Naive B cell (primary cell): ENCODE measurements at places on chromosomes 11 and 22. TPM values are rescaled to one million over a fixed set of nuclear protein-coding genes. Genes with fewer than 3 reads are reported as not detected.

The MEI1 gene
- 78.1 TPM for polyA plus RNA-seq

The CABP4 gene
- 2.1 TPM for polyA plus RNA-seq

The SHANK3 gene
- polyA plus RNA-seq: not detected

The TEX54 gene
- 3.2 TPM for polyA plus RNA-seq

The RAG2 gene
- polyA plus RNA-seq: not detected

The OR9Q1 gene
- polyA plus RNA-seq: not detected

The FXYD6 gene
- not detected for polyA plus RNA-seq

The MMP8 gene
- polyA plus RNA-seq: not detected

The RFPL2 gene
- polyA plus RNA-seq: not detected

The B4GALNT4 gene
- not detected for polyA plus RNA-seq

The DEPDC7 gene
- not detected for polyA plus RNA-seq

GRCh38 chr11:120389693-120390584, 53.7 kb downstream of the ARHGEF12 start:
- DNase-seq: no peak
- H3K27me3 ChIP-seq: peaks cover 23% of the 10 kb centered on the region
- no peaks in the 10 kb centered on the region for H3K4me1 ChIP-seq
- no peak overlapping the region for H3K27ac ChIP-seq

DNA sequence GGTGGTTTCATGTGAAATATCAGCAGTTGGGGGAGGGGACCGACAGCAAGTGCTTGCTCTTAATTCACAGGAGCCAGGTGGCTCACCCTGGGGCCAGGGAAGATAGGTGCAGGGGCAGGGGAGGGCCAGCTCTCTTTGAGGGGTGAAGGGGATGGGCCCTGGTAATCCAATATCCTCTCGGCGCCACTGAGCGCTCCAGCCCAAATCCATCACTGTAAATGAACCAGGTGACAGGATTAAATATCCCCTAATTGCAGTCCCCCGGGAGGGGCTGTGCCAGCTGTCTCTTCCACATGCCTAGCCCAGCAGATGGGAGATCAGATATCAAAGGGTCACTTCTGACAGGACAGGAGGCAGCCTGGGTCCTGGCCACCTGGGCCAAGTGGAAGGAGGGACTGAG, 531.8 kb upstream of the CADM1 start:
- H3K4me1 ChIP-seq: no peaks in the 10 kb centered on the region
- DNase-seq: no peak
- H3K36me3 ChIP-seq: no peaks in the 10 kb centered on the region
- no peak overlapping the region for H3K4me3 ChIP-seq

GRCh38 chr22:49148895-49149418, 678.7 kb downstream of the BRD1 start:
- H3K27me3 ChIP-seq: peaks cover 21% of the 10 kb centered on the region
- H3K27ac ChIP-seq: no peak overlapping the region
- no peaks in the 10 kb centered on the region for H3K4me1 ChIP-seq
- no peak for DNase-seq

DNA sequence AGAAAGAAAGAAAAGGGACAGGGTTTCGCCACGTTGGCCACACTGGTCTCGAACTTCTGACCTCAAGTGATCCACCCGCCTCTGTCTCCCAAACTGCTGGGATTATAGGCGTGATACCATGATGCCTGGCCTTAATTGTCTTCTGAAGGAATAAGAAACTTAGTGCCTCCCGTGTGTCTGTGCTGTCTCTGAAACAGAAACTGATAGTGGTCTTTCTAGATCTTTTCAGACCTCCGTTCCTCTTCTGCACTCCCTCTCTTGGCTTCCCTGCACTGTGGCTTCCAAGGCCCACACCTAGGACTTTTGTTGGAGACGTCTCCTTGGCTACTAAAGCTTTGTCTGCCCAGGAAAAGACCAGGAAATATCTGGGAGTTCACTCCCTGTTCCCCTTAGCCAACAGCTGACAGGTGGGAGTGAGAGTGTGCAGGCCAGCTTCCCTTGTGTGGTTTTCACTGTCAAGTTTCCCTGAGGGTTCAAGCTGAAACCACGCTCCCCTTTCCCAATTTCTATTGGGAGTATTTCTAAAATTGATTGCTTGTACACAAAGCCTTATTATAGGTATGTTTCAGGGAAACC, 10.1 kb upstream of the HTR3B start:
- H3K4me3 ChIP-seq: no peak overlapping the region
- H3K27ac ChIP-seq: peak overlapping the region; percentile 75
- DNase-seq: no peak
- no peaks in the 10 kb centered on the region for H3K27me3 ChIP-seq
- peaks cover 18% of the 10 kb centered on the region for H3K4me1 ChIP-seq
- no peaks in the 10 kb centered on the region for H3K36me3 ChIP-seq

DNA sequence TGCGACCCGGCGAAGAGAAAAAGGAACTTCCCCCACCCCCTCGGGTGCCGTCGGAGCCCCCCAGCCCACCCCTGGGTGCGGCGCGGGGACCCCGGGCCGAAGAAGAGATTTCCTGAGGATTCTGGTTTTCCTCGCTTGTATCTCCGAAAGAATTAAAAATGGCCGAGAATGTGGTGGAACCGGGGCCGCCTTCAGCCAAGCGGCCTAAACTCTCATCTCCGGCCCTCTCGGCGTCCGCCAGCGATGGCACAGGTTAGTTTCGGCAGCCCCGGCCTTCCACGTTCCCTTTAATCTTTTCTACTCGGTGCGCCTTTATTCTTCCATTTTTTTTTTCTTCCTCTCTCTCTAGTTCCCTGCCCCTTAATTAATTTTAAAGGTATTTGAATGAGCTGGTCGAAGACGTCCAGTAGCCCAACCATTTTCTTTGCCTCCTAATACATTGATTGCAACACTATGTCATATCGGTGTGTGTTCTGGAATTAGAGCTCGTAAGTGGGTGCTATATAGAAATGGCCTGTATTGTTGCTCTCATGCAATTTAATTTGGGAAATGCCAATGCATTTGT, 537 bp downstream of the EP300 start:
- peaks cover 38% of the 10 kb centered on the region for H3K4me1 ChIP-seq
- DNase-seq: peak; percentile 48
- no peaks in the 10 kb centered on the region for H3K27me3 ChIP-seq
- H3K27ac ChIP-seq: peak overlapping the region; percentile 98
- H3K4me3 ChIP-seq: peak overlapping the region; percentile 95
- peaks cover 6% of the 10 kb centered on the region for H3K36me3 ChIP-seq

DNA sequence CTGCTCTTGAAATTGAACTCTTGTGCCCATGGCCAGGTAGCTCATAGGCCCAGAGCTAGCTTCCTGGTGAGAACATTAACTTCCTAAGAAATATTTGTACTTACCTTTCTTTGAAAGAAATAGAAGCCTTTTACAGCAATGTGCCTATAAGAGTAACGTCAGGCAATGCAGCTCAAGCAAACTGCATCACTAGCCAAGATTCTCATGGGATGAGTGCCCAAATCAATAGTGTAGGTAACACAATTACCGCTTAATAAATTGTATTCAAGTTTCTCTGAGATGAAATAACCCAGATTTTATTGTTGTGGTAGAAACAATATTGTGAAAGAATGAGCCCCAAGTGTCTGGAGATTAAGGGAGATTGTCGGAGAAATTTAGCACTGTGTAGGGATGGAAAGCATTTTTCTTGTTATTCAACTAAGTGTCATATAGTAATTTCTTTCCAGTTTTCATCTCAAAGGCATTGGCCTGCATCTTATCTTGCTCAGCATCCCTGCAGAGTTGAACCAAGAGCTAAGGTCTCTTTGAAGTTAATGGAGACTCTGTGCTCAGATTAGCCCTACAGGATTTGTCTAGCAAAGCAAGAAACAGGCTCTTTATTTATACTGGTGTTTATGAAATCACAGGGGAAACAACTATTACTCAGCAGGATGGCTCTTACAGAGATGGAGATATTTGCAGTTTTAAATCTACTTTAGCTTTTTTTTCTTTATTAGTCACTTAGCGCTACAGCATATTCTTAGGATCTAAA, 321.0 kb upstream of the PDGFD start:
- no peak overlapping the region for H3K4me3 ChIP-seq
- no peaks in the 10 kb centered on the region for H3K36me3 ChIP-seq
- DNase-seq: no peak
- no peak overlapping the region for H3K27ac ChIP-seq

- peaks cover 19% of the 10 kb centered on the region for H3K27me3 ChIP-seq
- no peak overlapping the region for H3K27ac ChIP-seq
- no peak for DNase-seq
- peaks cover 3% of the 10 kb centered on the region for H3K36me3 ChIP-seq
- H3K4me1 ChIP-seq: no peaks in the 10 kb centered on the region
These were observed 58.2 kb downstream of the MYEOV start for GRCh38 chr11:69352166-69352565.

GRCh38 chr11:64608046-64608445, 17.0 kb downstream of the SLC22A12 start:
- H3K27ac ChIP-seq: no peak overlapping the region
- peaks cover 3% of the 10 kb centered on the region for H3K4me1 ChIP-seq
- DNase-seq: no peak
- no peaks in the 10 kb centered on the region for H3K36me3 ChIP-seq

DNA sequence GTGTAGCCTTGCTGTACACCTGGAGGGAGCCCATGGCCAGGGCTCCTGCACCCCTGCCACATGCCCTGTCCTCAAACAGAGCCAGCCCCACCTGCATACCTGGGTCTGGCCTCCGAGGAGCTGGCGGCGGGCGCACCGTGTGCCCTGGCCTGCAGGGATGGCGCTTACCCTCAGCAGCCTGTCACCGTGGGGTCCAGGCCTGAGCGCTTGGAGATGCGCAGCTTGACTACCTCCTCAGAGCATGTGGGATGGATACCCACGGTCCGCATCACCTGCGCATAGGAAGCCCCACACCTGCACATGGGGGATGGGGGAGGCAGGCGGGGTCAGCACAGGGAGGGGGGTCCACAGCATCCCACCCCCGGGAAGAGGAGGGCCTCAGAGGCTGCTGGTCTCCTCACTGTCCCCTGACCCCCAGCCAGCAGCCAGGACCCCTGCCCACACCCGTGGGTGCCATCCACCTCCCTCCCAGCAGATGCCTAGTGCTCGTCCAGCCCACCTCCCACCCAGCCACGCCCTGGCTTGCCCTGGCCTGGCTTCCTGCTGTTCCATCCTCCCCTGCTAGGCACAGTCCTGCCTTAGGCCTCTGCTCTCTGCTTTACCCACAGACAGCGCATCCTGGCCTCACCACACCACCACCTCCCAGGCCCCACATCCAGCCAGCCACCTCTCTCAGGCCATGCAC, 22.4 kb upstream of the GNB1L start:
- no peaks in the 10 kb centered on the region for H3K36me3 ChIP-seq
- no peak for DNase-seq
- no peaks in the 10 kb centered on the region for H3K4me1 ChIP-seq
- no peaks in the 10 kb centered on the region for H3K27me3 ChIP-seq
- H3K4me3 ChIP-seq: no peak overlapping the region
- peak overlapping the region; percentile 61 for H3K27ac ChIP-seq

- no peak for DNase-seq
- H3K27ac ChIP-seq: no peak overlapping the region
- no peaks in the 10 kb centered on the region for H3K36me3 ChIP-seq
- no peak overlapping the region for H3K4me3 ChIP-seq
- H3K4me1 ChIP-seq: no peaks in the 10 kb centered on the region
These were observed 413.7 kb upstream of the FAT3 start for GRCh38 chr11:91810871-91811270.

DNA sequence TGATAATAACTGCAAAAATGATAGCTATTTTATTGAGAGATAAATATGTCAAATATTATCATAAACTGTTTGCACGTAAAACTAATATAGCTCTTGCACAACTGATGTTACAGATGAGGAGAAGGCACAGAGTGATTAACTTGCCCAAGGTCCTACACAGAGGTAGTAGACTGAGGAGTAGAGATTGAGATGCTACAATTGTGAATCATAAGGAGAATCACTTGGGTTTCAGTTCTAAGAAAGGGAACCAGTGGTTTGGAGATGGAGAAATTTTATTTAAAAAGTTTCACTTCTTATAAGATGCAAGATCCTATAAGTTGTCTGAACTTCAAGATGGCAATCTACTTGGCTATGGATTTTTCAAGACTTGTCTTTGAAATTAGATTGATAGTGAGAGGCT, 224.8 kb upstream of the RAG2 start:
- no peaks in the 10 kb centered on the region for H3K36me3 ChIP-seq
- H3K4me1 ChIP-seq: no peaks in the 10 kb centered on the region
- DNase-seq: no peak
- H3K27me3 ChIP-seq: peaks cover 15% of the 10 kb centered on the region
- no peak overlapping the region for H3K4me3 ChIP-seq

DNA sequence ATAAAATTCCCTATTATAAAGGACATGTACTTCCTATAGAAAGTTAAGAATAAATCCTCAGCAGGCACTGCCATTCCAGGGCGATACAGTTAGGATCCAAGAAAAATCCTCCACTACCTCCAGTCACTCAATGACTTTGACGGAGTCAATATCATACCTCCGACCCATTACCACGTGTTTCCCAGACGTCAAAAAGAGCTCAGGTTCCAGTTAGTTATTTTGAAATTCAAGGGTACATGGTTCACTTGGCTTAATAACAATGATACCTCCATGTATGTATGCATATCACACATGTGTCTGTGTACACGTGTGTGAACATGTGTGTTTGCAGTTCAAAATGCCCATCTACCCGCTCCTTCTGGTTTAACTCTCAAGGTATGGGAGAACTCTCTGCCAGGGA, 189.2 kb downstream of the SHANK2 start:
- peaks cover 8% of the 10 kb centered on the region for H3K36me3 ChIP-seq
- H3K4me1 ChIP-seq: no peaks in the 10 kb centered on the region
- DNase-seq: no peak
- H3K27ac ChIP-seq: no peak overlapping the region

DNA sequence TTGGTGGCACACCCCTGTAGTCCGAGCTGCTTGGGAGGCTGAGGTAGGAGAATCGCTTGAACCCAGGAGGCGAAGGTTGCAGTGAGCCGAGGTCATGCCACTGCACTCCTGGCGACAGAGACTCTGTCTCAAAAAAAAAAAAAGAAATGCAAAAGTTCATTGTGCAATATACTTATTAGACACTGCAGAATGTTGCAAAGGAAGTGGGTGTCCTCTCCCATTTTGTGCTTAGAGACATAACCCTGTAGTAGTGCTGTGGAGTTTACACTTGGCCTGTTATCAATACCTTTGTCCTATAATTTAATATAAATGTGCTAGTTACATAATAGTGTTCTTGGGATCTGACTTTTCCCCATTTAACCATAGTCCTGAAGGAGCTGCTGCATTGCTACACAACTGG, 9.4 kb downstream of the BCL2L13 start:
- H3K27me3 ChIP-seq: no peaks in the 10 kb centered on the region
- peaks cover 12% of the 10 kb centered on the region for H3K4me1 ChIP-seq
- no peak overlapping the region for H3K4me3 ChIP-seq

GRCh38 chr22:28900379-28900925, 17.1 kb downstream of the ZNRF3 start:
- peaks cover 32% of the 10 kb centered on the region for H3K4me1 ChIP-seq
- no peak for DNase-seq
- H3K27ac ChIP-seq: no peak overlapping the region
- H3K36me3 ChIP-seq: no peaks in the 10 kb centered on the region

- no peaks in the 10 kb centered on the region for H3K36me3 ChIP-seq
- no peaks in the 10 kb centered on the region for H3K4me1 ChIP-seq
- no peak for DNase-seq
- no peak overlapping the region for H3K4me3 ChIP-seq
- no peak overlapping the region for H3K27ac ChIP-seq
- peaks cover 3% of the 10 kb centered on the region for H3K27me3 ChIP-seq
These were observed 74.8 kb downstream of the KIAA1671 start for GRCh38 chr22:25027043-25027906.
